NCI-H1417 treated with DMSO at 0.1 percent for 48 hours (cell line): ENCODE measurements at places on chromosomes 4 and X.

DNA sequence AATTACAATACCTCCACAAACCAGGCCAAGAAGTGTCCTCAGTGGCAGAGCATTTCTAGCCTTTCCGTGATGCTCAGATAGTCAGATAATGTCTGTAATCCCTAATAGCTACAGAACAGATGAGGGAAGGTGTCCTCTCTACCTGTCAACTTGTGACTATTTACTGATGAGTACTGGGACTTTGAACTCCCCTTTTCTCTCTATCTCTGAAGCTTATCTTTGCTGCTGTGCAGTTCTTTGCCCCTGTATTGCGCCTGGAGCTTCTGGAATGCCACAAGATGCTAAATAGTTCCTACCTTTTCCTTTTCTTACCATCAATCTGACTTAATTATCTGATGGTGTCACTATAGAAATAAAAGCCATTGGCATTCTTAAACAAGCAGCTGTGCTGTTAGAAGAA, 30.5 kb downstream of the FGF2 start:
- DNase-seq = no peak

DNA sequence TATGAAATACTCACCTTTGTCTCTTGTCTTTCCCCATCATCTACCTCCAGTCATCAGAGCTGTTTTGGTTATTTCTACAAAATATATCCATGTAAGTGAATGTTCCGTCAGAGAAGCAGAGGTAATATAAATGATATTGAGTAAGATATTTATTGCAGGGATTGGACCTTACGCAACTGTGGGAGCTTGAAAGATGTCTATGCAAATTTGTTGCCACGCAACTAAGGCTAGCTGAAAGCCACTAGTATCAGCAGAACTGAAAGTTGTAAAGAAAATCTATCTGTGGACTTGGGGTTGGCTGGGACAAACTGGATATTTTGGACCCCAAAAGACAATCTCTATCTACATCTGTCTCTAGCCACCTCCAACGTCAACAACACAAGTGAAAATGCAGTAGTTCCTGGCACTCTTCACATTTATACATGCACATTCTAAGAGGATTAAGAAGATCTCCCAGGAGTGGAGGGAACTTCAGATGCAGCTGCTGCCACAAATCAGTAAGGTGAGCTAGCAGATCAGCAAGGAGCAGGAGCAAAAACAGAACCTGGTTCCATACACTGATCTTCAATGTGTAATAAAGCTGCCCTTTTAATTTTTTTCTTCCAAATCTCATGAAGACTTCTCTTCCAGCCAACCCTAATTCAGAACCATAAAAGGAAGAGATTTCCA, 8.5 kb upstream of the CCSER1 start:
- no peak for DNase-seq

GRCh38 chr4:37590016-37590415, 96.2 kb downstream of the RELL1 start:
- no peak for DNase-seq

DNA sequence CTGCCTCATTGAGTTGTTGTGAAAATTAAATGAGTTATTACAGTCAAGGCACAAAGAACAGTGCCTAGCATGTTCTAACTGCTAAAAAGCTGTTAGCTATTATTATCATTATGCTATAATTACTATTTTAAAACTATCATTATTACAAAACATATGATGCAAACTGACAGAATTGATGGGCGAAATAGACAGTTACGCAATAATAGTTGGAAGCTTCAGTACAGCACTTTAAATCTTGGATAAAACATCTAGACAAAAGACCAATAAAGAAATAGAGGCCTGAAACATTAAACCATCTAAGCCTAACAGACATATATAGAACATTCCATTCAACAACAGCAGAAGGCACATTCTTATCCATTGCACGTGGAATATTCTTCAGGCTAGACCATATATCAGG, 73.0 kb downstream of the TAB3 start:
- no peak for DNase-seq

- DNase-seq = no peak
Measured at GRCh38 chr4:82360298-82361177, 13.3 kb downstream of the HNRNPD start.
